Activated T-cell treated with anti-CD3 and anti-CD28 coated beads, Interleukin-2, amount 50 U/mL, for 72 hours (primary cell): ENCODE measurements at places on chromosomes 2 and 18. TPM values are rescaled to one million over a fixed set of nuclear protein-coding genes. Genes with fewer than 3 reads are reported as not detected.

DNA sequence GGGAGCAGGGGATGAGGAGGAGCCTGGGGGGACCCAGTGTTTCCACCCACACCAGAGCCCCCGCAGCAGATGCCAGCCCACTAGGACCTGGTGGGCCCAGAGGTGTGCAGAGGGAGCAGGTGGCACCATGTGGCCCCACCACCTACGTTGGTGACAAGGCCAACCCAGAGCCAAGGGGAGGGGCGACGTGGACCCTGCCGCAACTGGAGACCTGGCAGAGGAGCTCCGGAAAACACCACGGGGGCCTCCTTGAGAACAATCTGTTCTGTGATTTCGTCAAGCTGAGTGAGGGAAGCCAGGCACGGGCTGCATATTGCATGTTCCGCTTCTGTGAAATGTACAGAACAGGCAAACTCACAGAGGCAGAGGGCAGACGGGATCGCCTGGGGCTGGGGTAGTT is 49.1 kb upstream of the GPC1 start:
- no peak for DNase-seq
- H3K27ac ChIP-seq = peak overlapping the region; percentile 8
- H3K27me3 ChIP-seq = no peaks in the 10 kb centered on the region
- H3K4me1 ChIP-seq = no peaks in the 10 kb centered on the region
- H3K4me3 ChIP-seq = no peak overlapping the region

TMEM198 gene
- total RNA-seq = 5.3 TPM

IL1F10 gene
- total RNA-seq = not detected

GRCh38 chr2:45797451-45798230 is 146.2 kb downstream of the PRKCE start:
- no peak overlapping the region for H3K27ac ChIP-seq
- H3K27me3 ChIP-seq = no peaks in the 10 kb centered on the region
- no peak overlapping the region for H3K4me3 ChIP-seq
- no peak for DNase-seq
- H3K36me3 ChIP-seq = no peaks in the 10 kb centered on the region

SERPINB8 gene
- total RNA-seq = 28.8 TPM

RESP18 gene
- not detected for total RNA-seq

DNA sequence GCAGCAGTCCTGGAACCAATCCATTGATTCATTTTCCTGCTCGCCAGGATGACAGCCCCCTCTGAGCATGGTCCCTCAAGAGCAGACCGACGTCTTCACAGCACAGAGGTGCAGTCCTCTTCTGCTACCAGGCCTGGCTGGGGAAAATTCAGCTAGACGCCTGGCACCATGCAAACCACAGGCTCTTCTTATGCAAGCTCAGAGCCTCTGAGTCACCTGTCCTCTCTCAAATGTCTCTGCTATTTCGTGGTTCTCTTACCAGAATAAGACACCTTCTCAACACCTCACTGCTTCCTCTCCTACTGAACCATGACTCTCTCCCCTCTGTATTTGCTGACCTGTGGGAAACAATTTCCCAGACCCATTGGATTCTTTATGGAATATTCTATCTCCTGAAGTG is 79.8 kb upstream of the CYRIA start:
- H3K4me1 ChIP-seq = peaks cover 35% of the 10 kb centered on the region
- peaks cover 26% of the 10 kb centered on the region for H3K27me3 ChIP-seq
- peak overlapping the region; percentile 66 for H3K4me3 ChIP-seq

DNA sequence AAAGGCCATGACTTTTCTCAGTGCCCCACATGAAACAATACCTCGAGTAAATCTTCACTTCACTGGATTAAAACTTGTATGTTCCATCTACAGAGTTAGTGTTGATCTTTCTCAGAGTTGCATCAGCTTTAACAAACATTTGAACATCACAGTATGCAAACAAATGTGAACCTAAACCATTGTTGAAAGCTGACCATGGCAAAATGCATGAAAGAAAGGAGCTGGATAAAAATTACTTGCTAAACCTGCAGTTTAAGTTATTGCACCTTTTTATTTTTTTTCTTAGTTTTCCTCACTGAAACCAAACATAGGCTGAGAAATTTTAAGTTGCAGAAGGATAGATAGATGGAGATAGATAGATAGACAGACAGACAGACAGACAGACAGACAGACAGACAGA is 107.2 kb upstream of the UGP2 start:
- H3K27ac ChIP-seq = peak overlapping the region; percentile 21
- H3K27me3 ChIP-seq = no peaks in the 10 kb centered on the region
- H3K4me1 ChIP-seq = peaks cover 9% of the 10 kb centered on the region
- no peak for DNase-seq
- H3K36me3 ChIP-seq = no peaks in the 10 kb centered on the region

- peaks cover 6% of the 10 kb centered on the region for H3K4me1 ChIP-seq
- no peak overlapping the region for H3K27ac ChIP-seq
- no peak overlapping the region for H3K4me3 ChIP-seq
These were observed 16.3 kb upstream of the BOK start for GRCh38 chr2:241542278-241542605.

MOCOS gene
- 1.2 TPM for total RNA-seq

SEMA4C gene
- total RNA-seq = 22.2 TPM

DNA sequence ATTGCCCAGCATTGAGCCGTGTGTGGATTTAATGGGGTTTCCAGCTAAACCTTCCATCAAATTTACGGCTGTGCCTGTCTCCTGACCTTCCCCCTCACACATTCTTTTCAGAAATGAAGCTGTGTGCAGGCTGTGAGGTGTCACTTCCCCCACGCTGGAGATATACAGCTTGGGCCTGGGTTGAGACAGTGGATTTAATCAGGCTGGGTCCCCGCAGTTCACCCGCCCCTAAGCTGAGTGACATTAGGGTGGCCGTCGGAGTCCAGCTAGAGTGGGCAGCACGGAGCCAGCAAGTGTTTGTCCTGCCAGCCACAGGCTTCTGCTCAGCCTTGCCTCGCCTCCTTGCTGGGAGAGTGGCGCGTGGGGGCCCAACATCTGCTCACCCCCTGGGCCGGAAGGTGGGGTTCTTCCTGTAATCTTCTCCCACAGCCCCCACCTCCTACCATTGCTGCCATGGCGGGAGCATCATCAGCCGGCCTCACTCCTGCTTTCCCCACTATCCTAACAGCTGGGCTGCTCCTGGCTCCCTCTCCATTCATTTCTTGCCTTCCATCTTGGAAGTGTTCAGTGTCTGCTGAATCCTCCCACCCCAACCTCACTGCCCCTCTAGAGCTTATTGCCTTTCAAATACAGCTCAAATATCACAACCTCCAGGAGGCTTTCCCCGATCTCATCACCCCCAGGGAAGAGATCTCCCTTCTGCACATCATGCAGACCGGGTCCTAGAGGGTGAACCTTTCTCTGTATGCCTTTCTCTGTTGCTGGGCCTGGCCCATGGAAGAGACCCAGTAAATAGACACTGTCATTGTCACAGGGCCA is 149.0 kb downstream of the GLI2 start:
- DNase-seq = no peak
- no peak overlapping the region for H3K27ac ChIP-seq
- no peaks in the 10 kb centered on the region for H3K36me3 ChIP-seq
- H3K4me3 ChIP-seq = no peak overlapping the region

DNA sequence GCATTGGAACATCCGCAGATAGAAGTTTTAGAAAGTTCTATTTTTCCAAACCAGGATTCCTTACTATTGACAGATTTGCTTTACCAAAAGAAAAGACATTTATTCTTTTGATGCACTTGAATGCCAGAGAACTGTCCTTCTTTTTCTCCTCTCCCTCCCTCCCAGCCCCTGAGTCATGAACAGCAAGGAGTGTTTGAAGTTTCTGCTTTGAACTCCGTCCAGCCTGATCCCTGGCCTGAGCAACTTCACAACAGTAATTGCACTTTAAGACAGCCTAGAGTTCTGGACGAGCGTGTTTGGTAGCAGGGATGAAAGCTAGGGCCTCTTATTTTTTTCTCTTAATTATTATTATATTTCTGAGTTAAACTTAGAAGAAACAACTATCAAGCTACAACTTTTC is 33.6 kb downstream of the APCDD1 start:
- DNase-seq = no peak
- H3K4me3 ChIP-seq = no peak overlapping the region
- H3K36me3 ChIP-seq = no peaks in the 10 kb centered on the region
- H3K27ac ChIP-seq = no peak overlapping the region

- H3K4me1 ChIP-seq = no peaks in the 10 kb centered on the region
- no peak overlapping the region for H3K27ac ChIP-seq
- no peaks in the 10 kb centered on the region for H3K36me3 ChIP-seq
These were observed 12.9 kb upstream of the NCKAP5 start for GRCh38 chr2:133581010-133581760.

DNA sequence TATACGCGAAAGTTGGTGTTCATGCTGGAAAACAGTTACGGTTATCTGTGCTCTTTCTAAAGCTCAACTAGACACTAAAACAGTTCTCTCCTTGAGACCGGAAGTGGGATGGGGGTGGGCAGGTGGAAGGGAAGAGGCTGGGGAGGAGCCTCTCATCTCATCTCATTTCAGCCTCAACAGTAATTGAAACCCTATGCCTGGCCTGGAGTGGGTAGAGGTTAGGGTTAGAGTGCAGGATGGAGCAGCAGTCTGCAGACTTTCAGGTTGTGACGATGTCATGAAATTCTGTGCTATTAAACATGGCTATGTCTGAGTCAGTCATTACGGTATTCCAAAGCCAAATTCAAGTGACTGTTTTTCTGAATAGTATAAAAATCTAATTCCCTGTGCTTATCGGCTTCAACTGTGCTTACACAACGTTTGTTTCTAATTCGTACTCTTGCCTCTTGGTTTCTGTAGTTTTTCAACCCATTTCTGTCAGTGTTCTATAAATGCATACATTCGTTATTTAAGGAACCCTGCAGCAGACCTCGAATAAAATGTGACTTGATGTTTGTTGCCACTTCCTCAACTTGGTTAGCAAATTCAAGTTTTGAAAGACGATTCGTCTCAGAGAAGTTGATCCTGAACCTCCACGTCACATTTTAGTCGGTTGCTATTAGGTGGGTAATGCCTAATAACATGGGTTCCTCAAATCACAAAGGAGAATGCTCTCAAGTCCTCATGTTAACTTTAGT is 75.8 kb upstream of the TCF7L1 start:
- H3K4me3 ChIP-seq = no peak overlapping the region
- H3K4me1 ChIP-seq = peaks cover 24% of the 10 kb centered on the region
- H3K27ac ChIP-seq = peak overlapping the region; percentile 16
- peaks cover 11% of the 10 kb centered on the region for H3K36me3 ChIP-seq
- H3K27me3 ChIP-seq = peaks cover 9% of the 10 kb centered on the region

SKOR2 gene
- total RNA-seq = 0.70 TPM

DNA sequence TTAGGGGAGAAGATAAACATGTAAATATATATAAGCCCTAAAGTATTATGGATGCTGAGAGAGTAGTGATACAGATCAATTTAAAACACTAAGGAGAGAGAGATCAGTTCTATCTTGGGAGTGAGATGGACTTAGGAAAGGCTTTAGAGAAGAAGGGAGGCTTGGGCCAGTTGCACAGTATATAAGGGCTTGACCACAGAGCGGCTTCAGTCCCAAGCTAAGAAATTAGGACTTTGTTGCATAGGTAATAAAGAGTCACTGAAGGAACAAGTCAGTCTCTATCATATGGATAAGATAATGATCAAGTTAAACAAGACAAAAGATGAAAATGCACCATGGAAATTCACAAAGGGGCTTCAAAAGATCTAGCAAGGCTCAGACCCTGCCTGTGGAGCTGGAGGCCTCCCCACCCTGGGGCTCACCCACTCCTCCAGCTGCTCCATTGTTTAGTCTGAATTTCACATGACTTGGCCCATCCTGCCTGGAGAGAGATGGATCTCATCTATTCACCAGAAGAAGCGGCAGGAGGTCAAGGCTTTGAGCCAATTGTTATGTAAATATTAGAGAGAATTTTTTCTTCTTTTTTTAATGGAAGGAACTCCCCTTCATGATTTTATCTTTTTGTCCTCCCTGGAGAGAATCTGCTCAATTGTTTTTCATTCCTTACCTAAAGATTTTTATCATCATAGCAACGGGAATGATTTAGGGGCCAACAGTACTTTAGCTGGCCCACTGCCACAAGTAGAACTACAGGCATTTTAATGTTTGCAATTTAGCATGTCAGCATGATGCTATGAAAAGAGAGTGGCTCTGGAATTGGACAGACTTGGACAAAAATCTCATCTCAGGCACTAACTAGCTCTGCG is 44.0 kb downstream of the GYPC start:
- peaks cover 10% of the 10 kb centered on the region for H3K36me3 ChIP-seq
- no peak for DNase-seq
- H3K4me3 ChIP-seq = no peak overlapping the region
- H3K27me3 ChIP-seq = no peaks in the 10 kb centered on the region
- H3K4me1 ChIP-seq = no peaks in the 10 kb centered on the region
- H3K27ac ChIP-seq = no peak overlapping the region

DNA sequence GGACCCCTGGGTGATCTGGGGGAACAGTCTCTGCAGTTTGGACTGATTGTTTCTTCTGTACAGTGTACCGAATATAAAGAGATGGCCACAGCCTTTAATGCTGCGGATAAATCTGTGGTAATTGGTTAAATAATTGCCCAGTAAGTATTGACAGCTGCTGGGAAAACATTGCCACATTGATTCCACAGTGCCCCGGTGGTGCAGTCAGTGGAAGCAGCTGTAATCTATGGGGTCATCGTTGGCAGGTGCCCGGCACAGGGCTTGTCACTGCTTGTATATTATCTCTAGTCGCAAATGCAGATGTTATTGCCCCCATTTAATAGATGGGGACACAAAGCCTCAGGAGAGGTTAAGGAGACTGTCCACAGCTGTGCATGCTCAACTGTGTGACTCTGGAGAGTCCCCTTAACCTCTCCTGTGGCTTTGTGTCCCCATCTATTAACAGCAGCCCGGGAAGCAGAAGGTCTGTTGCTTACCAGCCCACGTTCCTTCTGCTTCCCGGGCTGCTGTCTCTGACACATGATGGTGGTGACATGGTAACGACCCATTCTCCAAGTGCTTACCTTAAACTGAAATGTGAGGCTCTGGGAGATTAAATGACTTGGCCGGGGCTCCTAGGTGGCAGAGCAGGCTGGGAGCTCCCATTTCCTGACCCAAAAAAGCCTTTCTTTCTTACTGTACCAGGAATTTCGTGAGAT is 76.9 kb downstream of the NCK2 start:
- peak overlapping the region; percentile 22 for H3K4me3 ChIP-seq
- H3K4me1 ChIP-seq = peaks cover 85% of the 10 kb centered on the region
- DNase-seq = no peak
- peaks cover 60% of the 10 kb centered on the region for H3K36me3 ChIP-seq

POTEJ gene
- total RNA-seq = not detected

- peaks cover 8% of the 10 kb centered on the region for H3K27me3 ChIP-seq
- peaks cover 16% of the 10 kb centered on the region for H3K4me1 ChIP-seq
- H3K27ac ChIP-seq = no peak overlapping the region
- no peak for DNase-seq
- H3K4me3 ChIP-seq = no peak overlapping the region
These were observed 23.0 kb downstream of the FBXO15 start for GRCh38 chr18:74124642-74125041.

STPG4 gene
- total RNA-seq = not detected
